ENCODE measurements at places on chromosomes 16 and 17.

GRCh38 chr17:68777856-68778694 lies 176.9 kb upstream of the FAM20A start:
- DNase-seq: no peak

DNA sequence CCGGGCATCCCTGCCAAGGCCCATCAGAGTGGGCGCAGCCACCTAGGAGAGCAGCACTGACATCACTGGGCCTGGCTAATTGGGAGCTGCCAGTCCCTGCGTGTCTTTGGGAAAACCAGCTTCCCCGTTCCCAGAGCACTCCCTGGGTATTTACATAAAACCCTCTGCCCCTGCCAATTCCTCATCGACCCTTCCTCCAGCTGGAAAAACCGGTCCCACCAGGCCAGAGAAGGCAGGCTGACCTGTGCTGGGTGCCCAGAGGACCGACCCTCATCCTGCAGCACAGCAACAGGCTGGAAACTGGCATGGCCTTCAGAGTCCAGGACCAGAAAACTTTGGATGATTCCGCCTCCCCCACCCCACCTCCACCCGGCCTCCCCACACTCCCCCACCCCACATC lies 8.2 kb upstream of the FOXN1 start:
- no peak for DNase-seq

DNA sequence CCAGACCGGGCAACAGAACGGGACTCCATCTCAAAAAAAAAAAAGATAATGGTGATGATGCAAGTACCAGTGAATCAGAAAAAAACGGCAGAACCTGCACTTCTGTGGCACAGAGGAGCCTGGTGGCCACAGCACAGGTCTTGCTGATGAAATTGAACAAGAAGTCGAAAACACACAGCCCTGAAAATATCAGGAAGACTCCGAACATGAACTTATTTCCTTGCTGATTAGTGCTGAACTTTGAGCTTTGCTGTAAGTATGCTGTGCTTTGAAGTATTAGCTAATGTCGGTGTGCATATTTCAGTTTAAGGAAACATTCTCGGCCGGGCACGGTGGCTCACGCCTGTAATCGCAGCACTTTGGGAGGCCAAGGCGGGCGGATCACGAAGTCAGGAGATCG lies 10.9 kb upstream of the MYO15B start:
- no peak for DNase-seq

DNA sequence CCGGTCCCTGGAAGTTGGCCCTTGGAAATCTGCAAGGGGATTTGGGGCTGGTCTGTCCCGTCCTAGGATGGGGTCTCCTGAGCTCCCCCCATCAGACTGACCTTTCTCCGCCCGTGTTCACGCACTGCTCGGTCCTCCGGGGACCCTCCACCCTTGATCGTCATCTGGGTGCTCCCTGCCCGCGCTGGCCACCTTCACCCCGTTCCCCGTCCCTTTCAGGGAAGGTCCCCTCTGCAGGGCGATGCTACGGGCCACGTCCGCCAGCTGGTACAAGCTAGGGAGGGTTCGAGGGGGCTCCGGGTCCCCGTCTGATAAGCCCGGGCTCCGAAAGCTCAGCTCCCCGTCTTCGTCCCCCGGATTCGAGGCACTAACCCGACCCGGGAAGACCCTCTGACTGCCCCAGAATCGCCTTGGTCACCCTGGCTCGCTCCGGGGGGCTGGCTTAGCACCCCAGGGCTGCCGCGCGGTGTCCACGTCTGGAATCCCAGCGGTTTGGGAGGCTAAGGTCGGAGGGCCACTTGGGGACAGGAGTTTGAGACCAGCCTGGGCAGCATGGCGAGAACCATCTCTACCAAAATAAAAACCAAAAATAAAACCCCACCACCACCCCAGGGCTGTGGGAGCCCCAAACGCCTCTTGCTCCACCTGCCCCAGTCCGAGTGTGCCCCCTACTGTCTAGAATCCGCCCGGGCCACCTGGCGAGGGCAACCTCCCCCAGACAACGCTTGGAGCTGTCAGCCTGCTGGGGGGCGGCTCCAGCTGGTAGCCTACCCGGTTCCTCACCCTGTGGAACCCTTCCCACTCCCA lies 1.1 kb upstream of the SLC43A2 start:
- DNase-seq: peak; percentile 87

DNA sequence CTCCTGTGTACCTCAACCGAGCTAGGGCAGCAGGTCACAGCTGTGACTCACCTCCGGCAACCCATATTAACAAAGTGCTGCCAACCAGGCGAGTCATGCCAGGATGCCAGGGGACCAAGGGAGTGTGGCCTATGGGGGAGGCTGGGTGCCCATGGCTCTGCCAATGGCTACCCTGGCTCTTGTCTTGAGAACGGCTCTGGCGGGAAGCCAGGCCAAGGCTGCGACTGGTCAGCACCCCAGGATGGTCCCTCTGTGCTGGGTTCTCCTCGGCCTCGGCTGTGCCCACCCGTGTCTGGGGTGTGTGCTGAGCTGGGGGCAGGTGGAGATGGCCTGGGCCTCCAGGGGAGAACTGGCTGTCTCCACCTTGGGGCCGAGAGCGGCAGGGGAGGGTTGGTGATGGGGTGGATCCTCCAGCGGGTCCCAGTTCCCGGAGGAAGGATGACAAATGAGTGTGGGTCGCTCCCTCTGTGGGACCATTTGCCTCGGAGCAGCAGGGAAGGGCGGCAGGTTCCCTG lies 75.8 kb downstream of the MRC2 start:
- DNase-seq: peak; percentile 46

DNA sequence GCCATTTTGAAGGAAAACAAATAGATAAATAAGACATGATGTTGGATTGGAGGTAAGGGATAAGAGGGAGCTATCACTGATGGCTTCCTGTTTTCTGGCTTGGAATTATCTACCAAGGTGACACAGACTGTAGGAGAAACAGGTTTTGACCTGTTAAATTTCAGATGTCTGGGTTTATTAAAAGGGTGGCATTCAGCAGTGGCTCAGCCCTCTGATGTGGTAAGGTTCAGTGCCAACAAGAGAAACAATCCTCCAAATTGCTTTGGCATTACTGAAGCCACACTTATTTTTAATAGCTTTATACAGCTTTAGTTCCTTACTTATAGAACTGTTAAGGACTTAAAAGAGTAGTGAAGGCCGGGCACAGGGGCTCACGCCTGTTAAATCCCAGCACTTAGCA lies 37.0 kb upstream of the AKAP1 start:
- DNase-seq: no peak

DNA sequence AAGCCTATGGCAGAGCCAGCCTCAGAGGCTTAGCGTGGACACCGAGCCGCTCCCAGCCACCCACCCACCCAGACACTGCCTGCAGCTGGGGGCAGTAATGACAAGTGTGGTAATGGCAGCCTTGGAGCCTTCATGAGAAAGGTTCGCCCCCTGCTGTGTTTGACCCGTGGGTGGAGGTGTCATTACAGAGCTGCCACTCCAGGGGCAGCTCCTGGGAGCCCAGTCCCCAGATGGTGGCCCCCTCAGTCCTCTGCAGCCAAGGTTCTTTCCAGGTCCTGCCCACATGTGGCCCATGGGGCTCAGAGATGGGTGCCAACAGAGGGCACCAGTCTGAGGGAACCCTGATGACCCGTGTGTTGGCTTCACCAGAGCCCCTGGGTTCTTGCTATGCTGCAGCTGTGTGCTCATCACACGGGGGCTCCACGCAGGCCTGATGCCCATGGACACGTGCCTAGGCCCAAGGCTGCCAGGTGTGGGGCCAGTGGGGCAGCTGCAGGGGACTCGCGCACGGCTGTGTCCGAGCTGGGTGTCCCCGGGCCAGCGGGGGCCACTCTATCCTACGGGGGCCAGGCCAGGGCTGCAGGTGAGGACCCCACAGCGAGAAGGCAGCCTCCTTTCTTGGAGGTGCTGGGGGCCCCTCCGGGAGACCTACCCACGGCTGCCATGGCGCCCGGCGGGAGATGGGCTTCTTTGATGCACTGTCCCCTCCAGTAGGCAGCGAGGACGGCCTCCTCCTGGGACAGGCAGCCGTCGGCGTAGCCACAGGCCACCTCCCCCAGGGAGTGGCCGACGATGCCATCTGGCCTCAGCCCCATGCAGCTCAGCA lies 8.1 kb downstream of the FASN start:
- no peak for DNase-seq

GRCh38 chr17:29294580-29294900 lies 592 bp upstream of the NUFIP2 start:
- no peak for DNase-seq

- peak; percentile 98 for DNase-seq
Measured at GRCh38 chr17:64448665-64449512, at the start of gene MILR1. Gene MILR1, plus strand, starts transcription at chr17:64449115. Its CDS starts 54 bp downstream, at chr17:64449169.

GRCh38 chr16:85710732-85711131 lies 22.0 kb upstream of the GINS2 start:
- DNase-seq: no peak

GRCh38 chr17:66018786-66019185 lies 173.1 kb downstream of the CEP112 start:
- peak; percentile 8 for DNase-seq

GRCh38 chr17:75908201-75908600 lies 3.5 kb upstream of the MRPL38 start:
- no peak for DNase-seq

- peak; percentile 95 for DNase-seq
Measured at GRCh38 chr16:31472709-31473203, 804 bp downstream of the TGFB1I1 start.

Data from common myeloid progenitor, CD34-positive (primary cell).